IMR-90 (cell line): ENCODE measurements at places on chromosomes 6 and 20.
A peak's percentile ranks its signal among the peaks of the same experiment; 100 is the strongest.

GRCh38 chr20:32454164-32455145, 96.3 kb downstream of the ASXL1 start:
- DNase-seq = no peak

DNA sequence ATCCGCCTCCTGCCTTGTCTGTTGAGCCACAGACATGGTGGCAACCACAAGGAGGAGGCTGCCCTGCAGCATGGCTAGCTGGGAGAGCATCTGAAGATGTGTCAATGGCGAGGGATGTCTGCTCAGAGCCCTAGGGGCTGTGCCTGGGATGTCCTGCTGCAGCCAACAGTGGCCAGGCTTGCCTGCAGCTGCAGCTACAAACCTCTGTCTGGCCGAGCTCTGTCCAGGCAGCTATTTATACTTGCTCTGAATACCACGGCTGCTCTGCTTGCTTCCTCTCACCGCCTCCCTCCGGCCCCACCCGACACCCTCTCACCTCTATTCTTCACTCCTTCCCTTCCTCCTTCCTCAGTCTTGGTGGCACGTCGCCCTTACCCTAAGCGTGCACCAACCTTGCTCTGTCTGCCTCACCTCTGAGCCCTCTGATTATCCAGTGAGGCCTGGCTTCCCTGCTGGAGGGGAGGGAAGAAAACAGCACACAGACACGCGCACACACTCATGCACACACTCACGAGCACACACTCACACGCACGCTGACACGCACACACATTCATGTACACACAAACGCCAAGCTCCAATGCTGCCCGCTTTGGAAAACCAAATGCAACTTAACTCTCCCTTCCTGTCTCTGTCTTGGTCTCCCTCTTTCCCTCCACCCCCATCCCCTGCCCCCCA, at the start of gene ANGPT4:
Gene ANGPT4, minus strand, starts transcription at position 210 of the 675 bp plus-strand sequence. Its CDS starts 120 bp downstream, at position 90.
- DNase-seq = no peak

GRCh38 chr6:80771941-80772340, 665.5 kb downstream of the BCKDHB start:
- peak; percentile 50 for DNase-seq

- DNase-seq = no peak
These were observed 28.1 kb upstream of the VAPB start for GRCh38 chr20:58360936-58361335.

DNA sequence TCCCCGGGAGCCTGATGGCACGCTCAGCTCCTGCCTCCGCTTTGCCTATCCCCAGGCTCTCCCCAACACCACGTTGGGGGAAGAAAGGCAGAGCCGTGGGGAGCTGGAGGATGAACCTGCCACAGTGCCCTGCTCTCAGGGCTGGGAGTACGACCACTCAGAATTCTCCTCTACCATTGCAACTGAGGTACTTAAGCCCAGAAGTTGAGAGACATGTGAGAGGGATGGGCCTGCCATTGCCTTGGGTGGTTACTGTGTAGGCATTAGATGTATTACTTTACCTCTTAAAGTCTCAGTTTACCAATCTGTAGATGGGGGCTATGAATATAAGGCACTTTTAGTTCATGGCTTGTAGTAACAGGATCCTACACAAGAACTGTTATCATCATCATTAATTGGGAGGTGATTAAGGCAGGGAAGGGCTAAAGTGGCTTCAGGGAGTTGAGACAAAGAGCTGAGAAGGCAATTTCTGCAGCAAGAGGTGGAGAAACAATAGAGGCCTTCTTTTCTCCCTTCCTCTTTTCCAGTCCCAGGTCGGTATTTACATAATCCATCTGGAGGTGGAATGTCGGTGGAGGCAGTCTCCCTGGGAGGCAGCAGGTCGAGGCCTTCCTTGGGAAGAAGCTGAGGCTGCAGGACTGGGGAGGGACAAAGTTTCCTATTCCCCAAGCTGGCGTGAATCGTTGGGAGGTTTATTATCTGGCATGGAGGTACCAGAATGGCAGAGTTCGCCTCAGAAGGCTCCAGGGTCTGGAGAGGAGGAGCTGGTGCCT, 691 bp downstream of the SLC22A7 start:
- no peak for DNase-seq

DNA sequence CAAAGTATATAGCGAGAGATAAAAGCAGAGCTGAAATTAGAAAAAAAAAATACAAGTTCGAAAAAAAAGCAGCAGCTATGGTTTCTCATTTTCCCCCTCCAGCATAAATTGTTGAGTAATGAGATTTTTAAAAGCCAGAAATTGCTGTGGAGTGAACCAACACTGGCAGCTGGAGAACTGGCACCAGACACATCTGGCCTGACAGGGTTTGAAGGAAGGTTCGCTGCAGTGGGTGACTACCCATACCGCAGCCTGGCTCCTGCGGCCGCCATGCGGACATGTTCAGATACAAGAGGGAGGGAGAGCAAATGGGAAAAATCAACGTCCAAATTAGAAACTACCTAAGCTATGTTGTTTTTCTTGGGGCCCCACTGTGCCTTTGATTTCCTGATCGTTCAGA, 3.3 kb downstream of the APCDD1L start:
- DNase-seq = no peak

DNA sequence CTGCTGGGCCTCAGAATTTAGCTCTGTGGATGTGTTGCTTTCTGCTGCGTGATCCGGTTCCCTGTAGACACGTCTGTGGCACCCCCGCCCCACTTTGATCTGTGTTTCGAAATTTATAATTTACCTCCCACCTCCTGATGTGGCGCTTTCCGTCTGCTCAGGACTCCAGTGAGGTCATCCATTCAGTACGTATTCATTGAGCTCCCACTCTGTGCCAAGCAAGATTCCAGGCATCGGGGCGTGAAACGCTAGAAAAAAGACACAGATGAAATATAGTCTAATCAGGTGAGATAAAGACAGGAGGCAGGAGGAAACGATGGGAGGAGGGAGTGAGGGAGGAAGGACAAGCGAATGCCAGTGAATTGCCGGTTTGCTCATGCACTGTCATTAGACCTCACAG, 431.9 kb upstream of the SULF2 start:
- DNase-seq = no peak

DNA sequence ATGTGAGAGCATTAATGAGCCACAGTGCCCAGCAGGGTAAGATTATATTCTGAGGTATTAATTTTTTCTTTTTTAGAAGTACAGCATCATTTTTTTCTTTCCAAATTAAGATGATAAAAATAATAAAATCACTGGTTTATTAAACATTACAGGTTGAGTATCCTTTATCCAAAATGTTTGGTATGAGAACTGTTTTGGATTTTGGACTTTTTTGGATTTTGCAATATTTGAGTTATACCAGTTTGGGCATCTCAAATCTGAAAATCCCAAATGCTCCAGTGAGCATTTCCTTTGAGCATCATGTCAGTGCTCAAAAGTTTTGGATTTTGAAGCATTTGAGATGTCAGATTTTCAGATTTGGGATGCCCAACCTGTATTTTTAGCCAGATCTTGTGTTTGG, 44.4 kb downstream of the ENPP1 start:
- no peak for DNase-seq

- DNase-seq = peak; percentile 13
These were observed 16.4 kb upstream of the MAS1 start for GRCh38 chr6:159874435-159874834.

- DNase-seq = no peak
These were observed 113.3 kb upstream of the ASF1A start for GRCh38 chr6:118780668-118781067.

DNA sequence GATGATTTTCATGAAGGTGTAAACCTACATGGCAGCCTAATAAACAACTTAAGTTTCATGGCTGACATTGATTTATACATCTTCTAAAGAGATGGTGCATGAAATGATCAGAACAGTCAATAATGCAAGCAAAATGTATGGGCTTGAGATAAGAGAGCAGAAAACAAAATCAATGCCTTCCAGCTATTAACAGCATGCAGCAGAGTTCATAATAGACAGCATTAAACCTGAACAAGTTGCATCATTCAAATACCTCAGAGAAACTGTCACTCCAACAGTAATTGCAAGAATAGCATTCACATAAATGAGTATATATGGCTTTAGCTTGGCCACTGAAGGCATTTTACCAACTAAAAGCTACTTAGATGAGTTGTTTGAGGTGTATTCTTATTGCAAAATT, 319.6 kb upstream of the ARID1B start:
- DNase-seq = no peak

GRCh38 chr20:62576815-62577489, 65.4 kb upstream of the SLCO4A1 start:
- peak; percentile 16 for DNase-seq

DNA sequence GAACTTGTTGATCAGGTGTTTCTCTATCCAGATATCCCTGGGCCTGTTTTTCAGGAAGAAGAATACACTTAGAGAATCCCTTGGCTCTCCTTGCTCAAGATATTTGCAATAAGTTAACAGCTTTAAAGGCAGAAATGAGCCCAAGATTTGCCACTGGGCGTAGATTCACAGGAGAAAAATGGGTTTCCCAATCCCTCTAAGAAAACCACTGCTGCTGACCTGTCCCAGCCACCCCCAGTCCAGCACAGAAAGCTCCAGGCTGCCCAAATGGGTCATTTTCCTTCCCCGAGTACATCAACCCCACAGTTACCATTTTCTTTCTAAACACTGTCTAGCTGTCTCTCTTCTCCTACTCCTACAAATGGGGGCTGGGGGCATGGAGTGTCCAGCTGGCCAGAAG, 67.3 kb downstream of the ANKRD60 start:
- no peak for DNase-seq

GRCh38 chr6:130811932-130812331, 15.3 kb upstream of the SMLR1 start:
- DNase-seq = peak; percentile 63

DNA sequence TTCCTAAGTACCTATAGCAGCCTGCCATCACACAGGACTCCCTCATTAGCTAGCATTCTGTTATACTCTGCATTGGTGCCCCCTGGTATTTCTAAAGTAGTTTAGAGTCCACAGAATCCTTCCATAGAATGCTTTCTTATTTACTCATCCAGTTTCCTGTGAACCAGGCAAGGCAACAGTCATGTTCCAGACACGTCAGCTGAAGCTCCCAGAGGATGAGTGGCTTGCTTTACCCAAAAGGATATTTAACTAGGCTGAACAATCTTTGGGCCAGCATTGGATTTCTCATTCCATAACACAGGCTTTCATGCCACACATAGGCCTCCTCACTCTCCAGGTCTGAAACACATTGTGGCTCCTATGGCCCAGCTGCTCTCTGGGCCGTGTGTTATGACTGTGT, 203.8 kb upstream of the MAP3K7 start:
- DNase-seq = peak; percentile 86

GRCh38 chr6:168162366-168162765, 83.4 kb upstream of the FRMD1 start:
- DNase-seq = no peak

DNA sequence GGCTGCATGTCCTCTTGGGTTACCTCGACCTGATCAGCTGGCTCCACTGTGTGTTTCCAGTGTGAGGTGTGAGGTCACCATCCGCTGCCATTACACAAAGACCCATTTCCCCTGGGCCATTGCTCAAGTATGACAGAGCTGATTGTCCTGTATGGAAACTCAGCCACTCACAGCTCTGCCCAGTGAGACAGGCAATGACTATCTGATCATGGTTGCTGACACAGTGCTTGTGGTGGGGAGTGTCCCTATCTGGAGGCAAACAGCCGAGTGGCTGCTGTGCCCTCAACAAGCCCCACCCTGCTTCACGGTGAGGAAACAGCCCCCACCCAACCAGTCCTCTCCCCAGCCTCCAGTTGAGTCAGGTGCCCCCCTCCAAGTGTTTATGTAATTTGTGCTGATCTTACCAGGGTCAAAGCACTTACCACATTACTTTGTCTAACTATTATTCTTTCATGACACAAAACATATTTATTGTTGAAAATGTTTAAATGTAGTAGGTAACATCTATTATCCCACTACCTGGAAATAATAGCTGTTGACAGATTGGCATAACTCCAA, 11.7 kb upstream of the MAPK13 start:
- no peak for DNase-seq

GRCh38 chr6:97668716-97669115, 385.7 kb upstream of the MMS22L start:
- no peak for DNase-seq

- DNase-seq = peak; percentile 87
These were observed 869.9 kb downstream of the KIF16B start for GRCh38 chr20:15703171-15703911.

GRCh38 chr6:137652961-137653705, 158.9 kb upstream of the OLIG3 start:
- no peak for DNase-seq

DNA sequence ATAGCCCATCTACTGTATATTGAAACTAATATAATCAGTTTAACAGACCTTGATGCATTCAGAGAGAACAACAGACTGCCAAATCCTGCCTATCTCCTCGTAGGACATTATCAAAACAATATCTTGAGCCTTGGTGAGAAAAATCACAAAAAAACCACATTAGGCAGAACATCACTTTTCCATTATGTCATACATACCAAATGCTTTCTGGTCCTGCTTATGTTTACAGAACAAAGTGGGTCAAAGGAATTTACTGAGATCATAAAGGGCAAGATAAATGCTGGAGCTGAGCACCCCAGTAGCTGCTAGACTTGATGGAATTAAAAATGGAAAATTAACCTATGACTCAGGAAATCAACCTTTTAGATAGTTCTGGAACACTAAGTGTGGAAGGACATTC, 195.3 kb upstream of the KCNK16 start:
- DNase-seq = no peak

GRCh38 chr6:28673787-28674671, 148.3 kb downstream of the GPX5 start:
- DNase-seq = peak; percentile 71

DNA sequence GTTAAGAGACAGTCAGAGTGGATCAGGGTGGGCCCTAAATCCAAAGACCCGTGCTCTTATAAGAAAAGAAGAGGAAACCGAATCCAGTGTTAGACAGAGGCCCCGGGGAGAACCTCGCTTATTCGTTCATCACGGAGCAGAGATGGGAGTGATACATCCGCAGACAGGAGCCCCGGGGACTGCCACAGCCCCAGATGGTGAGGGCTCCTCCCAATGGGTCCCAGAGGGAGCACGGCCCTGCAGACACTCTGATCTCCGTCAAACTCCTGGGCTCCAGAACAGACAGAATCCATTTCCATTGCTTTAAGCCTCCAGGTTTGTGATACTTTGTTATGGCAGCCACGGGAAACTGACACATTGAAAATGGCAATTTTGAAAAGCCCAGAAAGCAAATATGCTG, 47.0 kb downstream of the CDH4 start:
- DNase-seq = no peak

GRCh38 chr6:147287869-147288271, 83.7 kb downstream of the STXBP5 start:
- peak; percentile 69 for DNase-seq

GRCh38 chr6:164106345-164106769, 691.8 kb downstream of the QKI start:
- DNase-seq = no peak

- no peak for DNase-seq
These were observed 158.6 kb upstream of the NT5E start for GRCh38 chr6:85291326-85291725.

DNA sequence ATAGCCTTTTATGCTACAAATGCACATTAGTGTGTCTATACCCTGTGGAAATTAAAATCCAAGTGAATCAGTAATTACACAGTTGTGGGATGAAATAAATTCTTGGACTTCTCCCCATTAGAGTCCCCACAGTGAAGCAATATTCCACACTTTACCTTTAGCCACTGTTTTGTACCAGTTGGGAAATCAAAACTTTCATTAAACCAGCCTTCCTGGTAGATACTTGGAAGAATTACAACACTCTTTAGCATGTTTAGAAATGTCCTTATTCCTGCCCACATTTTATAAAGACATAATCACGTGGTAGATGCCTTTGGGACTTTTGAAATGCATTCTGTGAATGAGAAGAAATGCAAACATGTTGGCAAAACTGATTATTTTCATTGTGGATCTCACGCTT, 49.0 kb upstream of the ANKEF1 start:
- DNase-seq = no peak

- peak; percentile 93 for DNase-seq
These were observed 231.4 kb downstream of the GJA1 start for GRCh38 chr6:121666814-121667213.
